ENCODE measurements at places on chromosomes 3 and 15. TPM values are rescaled to one million over a fixed set of nuclear protein-coding genes. Genes with fewer than 3 reads are reported as not detected.

NR1I2 gene
- not detected for total RNA-seq

GRCh38 chr3:152345233-152345632 lies 76.5 kb downstream of the MBNL1 start:
- no peak for DNase-seq

DNA sequence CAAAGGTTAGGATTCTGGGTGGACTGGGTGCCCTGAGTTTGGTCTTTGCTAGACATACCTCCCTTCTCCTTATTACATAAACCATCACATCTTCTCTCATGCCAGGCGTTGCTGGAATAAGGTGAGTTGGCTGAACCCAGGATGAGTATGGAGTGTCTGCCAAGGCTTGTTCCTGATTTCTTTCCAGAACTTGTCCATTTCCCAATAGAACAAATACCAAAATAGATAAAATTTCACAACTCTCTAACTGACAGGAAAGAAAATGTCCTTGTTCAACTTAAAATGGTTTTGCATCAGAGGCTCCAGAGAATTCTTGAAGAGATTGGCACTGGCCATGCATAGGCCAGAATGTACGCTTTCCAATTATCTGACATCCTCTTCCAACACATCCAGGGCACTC lies 291.9 kb downstream of the IGSF11 start:
- no peak for DNase-seq

DNA sequence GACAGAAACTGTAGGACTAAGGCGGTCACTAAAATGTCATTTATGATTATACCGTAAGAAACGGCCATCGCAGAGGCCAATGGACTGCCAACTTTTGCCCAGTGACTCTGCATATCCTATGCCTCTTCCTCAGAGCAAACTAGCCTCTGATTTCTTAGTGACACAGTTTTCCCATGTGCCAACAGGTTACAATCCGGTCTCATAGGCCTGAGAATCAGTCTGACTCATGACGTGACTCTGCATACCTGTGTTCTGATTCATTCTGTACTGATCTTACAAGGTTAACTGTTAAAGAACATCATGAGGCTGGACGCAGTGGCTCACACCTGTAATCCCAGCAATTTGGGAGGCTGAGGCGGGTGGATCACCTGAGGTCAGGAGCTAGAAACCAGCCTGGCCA lies 17.8 kb downstream of the RUBCN start:
- DNase-seq, result no peak

DNA sequence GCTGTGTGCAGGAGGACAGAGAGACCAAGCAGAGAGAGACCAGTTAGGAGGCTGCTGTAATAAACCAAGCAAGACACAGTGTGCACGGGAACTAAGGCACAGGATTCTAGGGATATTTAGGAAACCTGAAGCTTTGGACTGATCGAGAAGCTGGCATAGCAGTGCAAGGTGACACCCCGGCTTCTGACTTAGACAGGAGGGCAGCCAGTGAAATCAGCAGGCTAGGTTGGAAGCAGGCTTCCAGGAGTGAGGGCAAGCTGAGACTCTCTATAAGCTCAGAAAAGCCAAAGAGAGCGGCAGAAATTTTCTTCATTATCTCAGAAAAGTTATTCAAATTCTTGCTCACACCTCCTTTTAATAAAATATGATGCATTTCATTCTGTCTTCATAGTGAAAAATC lies 104.6 kb downstream of the LIPC start:
- DNase-seq, result no peak

DNA sequence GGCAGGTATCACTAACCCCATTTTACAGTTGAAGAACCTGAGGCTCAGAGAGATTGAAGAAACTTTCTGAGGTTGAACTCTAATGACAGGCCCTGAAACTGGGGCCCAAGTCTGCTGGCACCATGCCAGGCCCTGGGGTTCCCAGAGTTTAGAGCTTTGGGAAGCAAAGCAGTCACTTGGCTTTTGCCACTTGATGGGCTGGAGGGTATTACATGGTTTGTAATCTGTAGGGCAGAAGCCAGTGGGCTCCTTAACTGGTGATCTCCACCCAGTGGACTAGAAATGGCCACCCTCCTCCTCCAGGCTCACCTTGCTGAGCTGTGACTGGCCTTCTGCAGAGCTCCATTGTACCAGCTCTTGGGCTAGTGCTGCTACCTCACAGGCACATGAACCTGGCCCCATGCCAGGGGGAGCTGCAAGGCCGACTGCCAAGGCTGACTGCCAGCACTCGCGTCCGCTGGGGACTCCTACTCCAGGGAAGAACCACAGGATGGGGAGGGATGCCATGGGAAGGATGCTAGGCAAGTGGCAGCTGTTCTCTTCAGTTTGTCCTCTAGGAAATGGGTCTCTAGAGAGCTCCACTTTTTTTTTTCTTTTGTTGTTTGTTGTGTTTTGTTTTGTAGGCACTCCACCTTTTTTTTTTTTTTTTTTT lies 104.8 kb downstream of the ETFA start:
- peak; percentile 78 for DNase-seq

PLSCR5 gene
- total RNA-seq, result not detected

GRCh38 chr3:171860830-171861535 lies 17.8 kb downstream of the TMEM212 start:
- no peak for DNase-seq

- DNase-seq, result no peak
Observed at GRCh38 chr3:184325715-184326369, 11.4 kb downstream of the EIF4G1 start.

GOLGA8S gene
- 1.5 TPM for total RNA-seq

DNA sequence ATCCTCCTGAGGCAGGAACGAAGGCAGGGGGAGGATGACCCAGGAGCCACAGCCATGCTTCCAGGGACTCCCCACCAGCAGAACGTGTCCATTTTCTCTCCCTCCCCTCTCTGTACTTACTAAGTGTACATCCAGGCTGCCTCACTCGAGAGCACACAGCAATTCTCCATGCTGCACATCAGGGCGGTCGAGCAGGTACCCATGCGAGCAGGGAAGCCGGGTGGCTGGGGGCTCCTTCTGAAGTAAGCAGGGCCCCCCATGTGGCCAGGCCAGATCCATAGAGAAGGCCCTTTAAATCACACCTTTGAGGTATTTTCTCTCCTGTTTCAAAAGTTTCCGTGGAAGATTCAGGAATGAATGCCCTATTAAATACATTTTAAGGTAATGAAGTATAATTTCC lies 41.2 kb upstream of the SLC6A11 start:
- DNase-seq, result no peak

GRCh38 chr3:22236490-22237270 lies 485.7 kb upstream of the ZNF385D start:
- no peak for DNase-seq

CHRD gene
- 27.0 TPM for total RNA-seq

A4GNT gene
- total RNA-seq, result not detected

DNA sequence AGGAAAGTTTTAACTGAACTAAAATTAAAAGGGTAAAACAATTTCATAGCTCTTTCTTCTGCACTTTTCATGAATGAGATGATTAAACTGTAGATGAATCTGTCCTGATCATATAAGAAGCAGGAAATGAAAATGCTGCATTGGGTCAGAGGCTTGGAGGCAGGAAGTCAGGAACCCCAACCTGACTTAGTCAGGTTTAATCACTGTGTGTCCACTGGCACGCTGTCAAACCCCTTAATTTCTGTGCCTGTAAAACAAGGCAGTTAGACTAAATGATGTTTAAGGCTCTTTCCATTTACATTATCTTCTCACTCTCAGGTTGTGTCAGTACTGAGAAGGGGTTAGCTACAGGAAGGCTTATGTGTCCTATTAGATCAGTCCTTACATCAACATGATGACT lies 193.3 kb upstream of the TTC14 start:
- DNase-seq, result no peak

- no peak for DNase-seq
Observed at GRCh38 chr15:92579931-92580470, 75.6 kb downstream of the FAM174B start.

FBXL22 gene
- total RNA-seq, result 0.71 TPM

DNA sequence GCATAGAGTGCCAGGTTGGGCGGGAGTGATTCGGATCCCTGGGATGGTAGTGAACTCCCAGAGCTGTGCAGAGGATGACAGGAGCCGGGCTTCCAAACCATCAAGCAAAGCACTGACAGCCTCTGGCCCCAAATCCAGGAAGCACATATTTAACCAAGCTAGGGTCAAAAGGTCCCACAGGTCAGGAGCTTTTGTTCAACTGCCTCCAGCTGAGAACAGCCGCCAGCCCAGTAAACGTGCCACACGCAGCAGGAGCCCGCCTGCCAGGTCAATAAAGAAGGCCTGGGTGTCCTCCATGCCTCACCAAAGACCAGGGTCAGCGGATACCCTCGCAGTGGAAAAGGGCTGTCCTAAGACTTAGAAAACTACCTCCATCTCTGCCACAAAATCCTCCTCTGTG lies 184.7 kb upstream of the LINGO1 start:
- DNase-seq, result no peak

GRCh38 chr3:94402126-94402525 lies 339.3 kb downstream of the NSUN3 start:
- no peak for DNase-seq

DNA sequence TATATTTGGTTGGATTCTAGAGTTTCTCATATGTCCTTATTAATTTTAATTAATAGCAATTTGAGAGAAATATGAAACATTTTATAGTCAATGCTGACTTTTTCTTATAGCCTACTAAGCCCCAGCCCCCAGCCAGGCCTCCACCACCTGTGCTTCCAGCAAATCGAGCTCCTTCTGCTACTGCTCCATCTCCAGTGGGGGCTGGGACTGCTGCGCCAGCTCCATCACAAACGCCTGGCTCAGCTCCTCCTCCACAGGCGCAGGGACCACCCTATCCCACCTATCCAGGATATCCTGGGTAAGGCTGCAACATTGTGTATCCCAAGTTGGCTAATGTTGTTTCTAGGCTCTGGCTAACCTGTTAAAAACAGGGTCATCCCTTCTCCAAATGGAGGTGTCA lies 66.7 kb downstream of the PDCD6IP start:
- DNase-seq, result no peak

NT5DC2 gene
- 78.3 TPM for total RNA-seq

DNA sequence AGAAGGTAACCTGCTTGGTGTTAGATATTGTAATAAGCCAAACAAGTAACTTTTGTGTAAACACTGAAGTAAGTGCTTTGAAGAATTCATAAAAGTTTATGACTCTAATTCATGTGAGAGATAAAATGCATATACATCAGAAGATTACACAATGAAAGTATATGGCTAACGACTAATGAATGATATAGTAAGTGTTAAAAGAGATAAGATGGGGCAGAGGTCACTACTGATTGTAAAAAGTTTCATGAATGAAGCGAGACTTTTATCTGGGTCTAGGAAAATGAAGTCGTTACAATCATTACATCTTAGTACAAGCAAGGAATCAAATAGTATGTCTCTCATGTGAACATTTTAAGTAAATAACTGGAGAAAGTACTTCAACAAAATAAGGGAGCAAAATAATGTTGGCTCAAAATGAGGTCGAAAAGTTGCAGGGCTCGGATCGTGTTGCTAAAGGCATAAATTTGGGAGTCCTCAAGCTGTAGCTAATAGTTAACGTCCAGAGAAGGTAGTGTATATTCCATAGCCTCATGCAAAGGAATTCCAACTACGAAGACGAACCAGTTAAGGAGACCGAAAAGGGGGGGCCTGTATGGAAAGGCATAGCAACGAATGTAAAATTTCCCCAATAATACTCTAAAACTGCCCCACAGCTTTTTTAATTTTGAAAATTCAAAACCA lies 984 bp upstream of the DUT start:
- no peak for DNase-seq

GRCh38 chr3:184727357-184728009 lies 15.6 kb upstream of the MAGEF1 start:
- peak; percentile 74 for DNase-seq

SEMA3F gene
- 29.3 TPM for total RNA-seq

DNA sequence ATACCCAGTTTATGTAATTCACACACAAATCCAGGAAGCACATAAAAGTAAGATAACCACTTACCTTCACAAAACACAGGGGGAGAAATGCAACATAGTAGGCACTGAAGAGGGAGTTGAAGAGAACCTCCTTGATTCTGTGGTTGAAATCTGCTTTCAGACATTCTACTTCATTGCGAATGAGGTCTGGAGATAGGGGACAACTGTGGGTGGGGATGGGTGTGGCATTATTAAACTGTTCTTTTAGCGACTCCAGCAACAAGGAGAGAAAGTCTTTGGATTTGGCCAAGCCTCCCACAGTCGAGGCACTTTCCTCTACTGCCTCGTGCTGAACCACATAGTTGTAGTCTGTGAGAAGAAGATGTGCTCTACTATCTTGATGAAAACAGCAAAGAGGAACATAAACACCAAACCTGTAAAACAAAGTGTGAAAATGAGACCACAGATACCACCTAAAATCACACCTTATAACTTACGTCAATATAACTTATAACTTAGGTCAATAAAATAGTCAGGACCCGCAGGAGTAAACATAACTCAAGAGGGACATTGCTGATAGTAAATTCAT lies 25.6 kb downstream of the TMEM39A start:
- DNase-seq, result no peak

Data from sciatic nerve (tissue), 2 donors.